Urinary bladder (tissue), 4 donors: ENCODE measurements at places on chromosomes 5 and 9.

DNA sequence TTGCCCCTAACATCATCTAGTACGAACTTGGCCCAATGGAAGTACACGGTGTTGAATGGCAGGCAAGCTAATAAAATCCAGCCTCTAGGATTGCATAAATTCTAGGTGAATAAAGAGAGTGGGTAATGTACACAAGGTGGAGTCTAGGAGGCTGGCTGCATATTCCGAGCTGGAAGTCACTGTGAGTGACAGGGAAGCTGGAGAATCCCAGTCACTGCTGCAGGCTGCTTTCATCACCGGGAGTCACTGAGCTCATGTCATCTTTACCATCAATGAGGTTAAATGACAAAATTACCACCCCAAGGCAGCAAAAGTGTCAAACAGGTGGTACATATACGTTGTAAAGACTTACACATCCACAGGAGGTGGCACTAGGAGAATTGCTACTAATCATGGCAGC, 91.3 kb upstream of the HMHB1 start:
- DNase-seq, result no peak

DNA sequence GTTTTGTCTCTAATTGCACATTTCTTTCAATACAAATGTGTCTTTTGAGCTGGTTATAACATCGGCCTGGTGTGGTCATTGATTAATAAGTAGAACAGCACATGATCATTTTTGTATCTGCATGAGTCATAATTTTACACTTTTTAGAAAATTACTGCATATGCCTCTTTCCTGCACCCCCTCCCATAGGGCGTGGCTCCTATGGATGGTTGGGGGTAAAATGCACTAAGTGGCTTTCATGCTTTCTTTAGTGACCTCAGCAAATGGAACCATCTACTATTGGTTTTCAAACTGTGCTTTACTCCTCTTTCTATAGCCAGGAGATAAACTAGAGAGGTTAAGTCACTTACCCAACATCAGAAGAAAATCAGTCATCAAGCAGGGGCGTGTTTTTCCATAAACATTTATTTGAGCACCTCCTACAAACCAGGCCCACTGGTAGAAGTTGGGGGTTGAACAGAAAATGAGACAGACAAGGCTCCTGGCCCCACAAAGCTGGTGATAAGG, 3.8 kb downstream of the ANXA6 start:
- DNase-seq, result no peak

GRCh38 chr9:123425261-123425821, 69.3 kb downstream of the CRB2 start:
- DNase-seq, result no peak

DNA sequence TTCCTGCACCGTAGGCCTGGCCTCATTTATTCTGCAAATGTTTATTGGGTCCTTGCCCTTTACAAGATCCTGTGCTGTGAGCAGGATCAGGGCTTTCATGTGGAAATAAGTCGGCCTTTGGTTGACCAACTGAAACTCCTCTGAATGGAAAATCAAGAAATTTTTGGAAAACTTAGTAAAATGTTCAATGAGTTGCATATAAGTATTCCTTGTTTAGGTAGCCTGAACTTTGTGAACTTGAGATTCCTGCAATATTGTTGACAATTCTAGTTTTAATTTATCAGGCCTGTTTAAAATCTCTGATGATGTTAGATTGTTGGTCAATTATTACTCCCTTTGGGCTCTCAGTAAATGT, 1.1 kb downstream of the MAML1 start:
- DNase-seq, result no peak

GRCh38 chr9:38715684-38716083, 4.2 kb downstream of the FAM240B start:
- no peak for DNase-seq

- no peak for DNase-seq
Observed at GRCh38 chr9:9998491-9999287, 614.1 kb downstream of the PTPRD start.
